ENCODE measurements at places on chromosomes 7 and 10.

- no peak for DNase-seq
Measured at GRCh38 chr10:77090381-77091356, 546.9 kb downstream of the KCNMA1 start.

- no peak for DNase-seq
Measured at GRCh38 chr10:92644921-92645320, 44.8 kb upstream of the HHEX start.

DNA sequence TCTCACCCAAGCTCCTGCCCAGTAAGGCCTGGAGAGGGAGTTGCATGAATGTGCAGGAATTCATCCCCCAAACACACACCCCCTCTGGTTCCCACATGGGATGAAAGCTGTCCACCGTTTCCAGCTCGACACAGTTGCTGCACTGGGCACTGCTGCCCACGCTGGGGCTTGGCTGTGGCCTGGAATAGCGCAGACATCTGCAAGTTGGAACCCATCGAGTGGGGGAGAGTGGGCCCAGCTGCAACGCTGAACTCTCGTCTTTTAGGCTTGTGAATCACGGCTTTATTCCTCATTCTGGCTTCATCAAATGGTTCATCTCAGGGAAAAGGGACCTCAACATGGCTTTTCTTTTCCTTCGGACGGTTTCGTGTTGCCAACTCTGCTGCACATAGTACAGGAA is 264.7 kb downstream of the DNAJB6 start:
- DNase-seq: peak; percentile 92

DNA sequence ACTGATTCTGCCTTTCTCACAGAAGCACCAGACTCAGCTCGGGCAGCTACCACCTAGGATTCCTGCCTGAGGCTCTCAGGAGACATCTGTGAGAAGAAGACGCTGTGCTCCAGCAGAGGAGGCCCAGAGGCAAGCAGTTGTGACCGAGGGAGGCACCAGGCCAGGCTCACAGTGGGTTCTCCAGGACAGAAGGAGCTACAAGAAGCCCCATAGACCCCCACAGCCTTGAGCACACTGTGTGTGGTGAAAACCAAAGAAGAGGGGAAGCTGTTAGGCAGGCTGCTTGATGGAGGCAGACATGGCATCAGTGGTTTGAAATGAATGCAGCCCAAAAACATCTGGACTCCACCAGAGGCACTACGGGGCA is 198.8 kb downstream of the GRID1 start:
- no peak for DNase-seq

GRCh38 chr10:58299580-58299979 is 30.6 kb downstream of the CISD1 start:
- peak; percentile 51 for DNase-seq

- no peak for DNase-seq
Measured at GRCh38 chr10:112243713-112244112, 39.5 kb upstream of the TECTB start.

DNA sequence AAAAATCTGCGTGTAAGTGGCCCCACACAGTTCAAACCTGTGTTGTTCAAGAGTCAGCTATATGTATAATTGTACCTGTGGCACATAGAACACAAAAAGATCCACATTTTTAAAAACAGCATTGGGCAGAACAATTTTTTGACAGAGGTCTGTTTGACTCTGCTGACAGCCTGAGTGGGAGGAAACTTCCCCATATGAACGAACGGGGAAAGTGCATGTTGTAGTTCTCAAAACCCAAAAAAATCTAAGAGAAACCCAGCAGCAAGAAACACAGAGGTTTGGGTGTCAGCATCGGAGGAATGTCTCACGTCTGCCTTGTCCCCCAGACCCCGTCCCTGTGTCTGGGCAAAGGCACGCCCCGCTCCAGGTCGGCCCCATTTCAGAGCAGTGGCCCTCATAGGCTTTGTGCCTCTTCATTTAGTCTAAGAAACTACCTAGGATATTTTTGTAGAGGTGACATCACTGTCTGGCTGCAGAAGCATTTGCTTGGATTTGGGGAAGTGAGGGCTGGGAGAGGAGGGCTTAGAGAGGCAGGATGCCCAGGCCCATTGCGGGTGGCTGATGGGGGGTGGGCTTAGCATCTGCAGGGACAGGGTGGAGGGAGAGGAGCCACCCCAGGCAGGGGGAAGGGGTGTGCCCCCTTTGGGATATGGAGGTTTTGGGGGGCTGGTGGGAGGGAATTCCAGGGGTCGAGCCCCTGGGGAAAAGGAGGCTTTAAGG is 11.0 kb downstream of the CUX1 start:
- peak; percentile 16 for DNase-seq

GRCh38 chr10:51980752-51981151 is 281.4 kb upstream of the CSTF2T start:
- DNase-seq: no peak

- DNase-seq: no peak
Measured at GRCh38 chr10:80500572-80501380, 36.9 kb upstream of the SH2D4B start.

- DNase-seq: no peak
Measured at GRCh38 chr7:6637544-6638229, 569 bp downstream of the ZNF316 start.

- no peak for DNase-seq
Measured at GRCh38 chr10:11541296-11541695, 70.2 kb downstream of the USP6NL start.

DNA sequence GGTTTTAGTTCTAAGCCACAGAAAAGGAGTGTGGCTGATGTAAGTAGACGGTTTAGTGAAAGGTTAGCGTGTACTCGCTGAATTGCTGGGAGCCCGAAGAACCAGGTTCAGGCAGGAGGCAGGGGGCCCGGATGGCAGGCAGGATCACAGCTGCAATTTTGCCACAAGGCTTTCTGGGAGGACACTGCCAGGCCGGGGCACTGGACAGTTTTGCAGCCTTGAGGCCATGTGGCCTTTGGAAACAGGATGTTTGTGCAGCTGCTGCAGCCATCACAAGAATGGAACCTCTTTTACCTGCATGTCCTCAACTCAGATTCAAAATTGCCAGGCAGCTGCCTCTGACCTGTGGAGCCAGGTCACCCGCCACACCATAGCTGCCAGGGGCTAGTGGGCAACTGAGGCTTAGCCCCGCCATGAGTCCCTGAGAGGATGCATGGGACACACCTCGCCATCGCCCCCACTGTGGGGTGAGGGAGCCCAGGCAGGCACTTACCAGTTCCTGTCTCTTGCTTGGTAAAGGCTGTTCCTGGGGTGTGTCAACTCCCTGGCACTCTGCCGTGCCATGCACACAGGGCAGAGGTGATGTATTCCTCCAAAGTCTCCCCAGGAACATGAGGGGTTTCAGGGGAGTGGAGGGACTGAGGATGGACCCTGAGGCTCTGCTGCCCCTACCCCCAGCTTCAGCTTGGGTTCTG is 188.6 kb downstream of the RPS24 start:
- no peak for DNase-seq

DNA sequence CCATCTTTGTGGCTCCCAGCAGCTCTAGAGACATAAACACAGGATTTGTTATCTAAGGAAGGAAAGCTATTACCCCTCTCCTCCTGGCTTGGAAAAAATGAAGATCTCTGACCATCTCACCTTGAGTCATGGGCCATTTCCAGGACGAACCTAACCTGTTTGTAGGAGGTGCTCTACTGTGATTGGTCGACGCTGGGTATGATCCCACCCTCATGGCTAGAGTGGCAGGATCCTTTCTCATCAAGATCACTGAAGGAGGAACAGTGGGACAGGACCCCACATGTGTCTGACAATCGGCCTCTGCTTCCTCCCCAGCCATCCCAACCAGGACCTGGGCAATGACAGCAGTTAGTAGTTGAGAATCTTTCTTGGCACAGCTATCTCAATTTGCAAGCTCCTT is 144.1 kb downstream of the EMX2 start:
- DNase-seq: no peak

- no peak for DNase-seq
Measured at GRCh38 chr7:144759653-144760052, 76.2 kb downstream of the TPK1 start.

DNA sequence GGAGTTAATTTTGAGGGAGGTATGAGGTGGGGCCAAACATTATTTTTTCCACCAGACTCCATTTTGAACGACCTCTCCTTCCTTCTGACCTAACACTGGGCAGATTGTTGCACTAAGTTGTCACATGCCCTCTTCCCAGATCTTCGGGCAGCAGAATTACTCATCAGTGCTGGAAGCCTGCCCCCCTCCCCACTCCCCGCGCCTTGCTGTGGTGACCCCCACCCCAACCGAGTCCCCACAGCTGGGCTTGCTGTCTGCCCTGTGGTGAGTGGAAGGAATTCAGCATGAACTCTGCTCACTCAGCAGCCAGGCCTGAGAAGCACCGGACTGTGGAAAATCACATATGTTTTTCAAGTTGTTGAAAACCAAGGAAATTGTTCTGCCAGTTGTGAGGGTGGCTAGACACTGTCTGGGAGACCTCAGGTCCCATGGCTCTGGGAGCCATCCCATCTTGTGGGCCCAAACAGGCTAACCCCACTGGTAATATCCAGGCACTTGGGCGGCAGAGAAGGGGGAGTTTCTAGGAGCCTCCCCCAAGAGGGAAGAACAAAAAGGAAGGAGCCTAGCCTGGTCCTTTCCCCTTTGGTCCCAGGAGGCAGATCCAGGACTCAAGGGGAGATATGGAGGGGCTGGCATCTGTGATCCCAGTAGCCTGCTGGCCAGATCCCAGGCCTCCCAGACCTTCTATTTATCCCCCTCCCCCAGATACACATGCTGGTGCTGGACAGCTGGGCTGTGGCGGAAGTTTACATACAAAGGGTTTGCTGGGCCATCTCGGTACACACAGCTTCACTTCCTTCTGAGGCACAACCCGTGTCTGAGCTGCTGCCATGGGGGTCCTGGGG is 3.5 kb upstream of the AEBP1 start:
- no peak for DNase-seq

DNA sequence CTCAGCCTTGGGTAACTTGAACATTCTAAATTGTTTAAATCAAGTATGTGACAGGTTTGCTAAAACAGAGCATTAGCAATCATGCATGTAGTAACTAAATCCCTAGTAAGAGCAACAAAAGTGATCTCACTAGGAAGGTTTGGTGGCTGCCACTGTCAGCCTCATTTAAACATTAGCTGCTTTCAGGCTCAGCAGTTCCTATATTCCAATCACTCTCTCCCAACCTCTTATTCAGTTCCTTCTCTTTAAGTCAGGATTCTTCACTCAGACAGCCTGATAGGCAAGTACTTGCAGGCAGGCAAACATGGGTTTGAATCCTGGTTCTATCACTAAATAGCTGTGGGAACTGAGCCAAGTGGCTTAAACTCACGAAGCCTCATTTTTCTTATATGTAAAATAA is 3.6 kb downstream of the CREB3L2 start:
- no peak for DNase-seq

DNA sequence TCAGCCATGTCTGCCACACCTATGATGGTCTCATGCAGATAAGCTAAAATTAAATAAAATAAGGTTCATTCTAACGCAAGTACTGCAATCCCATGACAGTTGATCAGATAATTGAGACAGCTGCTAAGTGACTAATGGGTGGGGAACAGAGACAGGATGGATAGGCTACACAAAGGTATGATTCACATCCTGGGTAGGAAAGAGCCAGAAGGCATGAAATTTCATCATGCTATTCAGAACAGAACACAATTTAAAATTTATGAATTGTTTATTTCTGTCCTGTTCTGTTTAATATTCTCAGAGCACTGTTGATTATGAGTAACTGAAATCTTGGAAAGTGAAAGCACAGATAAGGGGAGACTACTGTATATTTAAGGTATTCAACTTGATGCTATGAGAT is 381.8 kb upstream of the SORCS1 start:
- DNase-seq: no peak

- peak; percentile 15 for DNase-seq
Measured at GRCh38 chr10:117441812-117442443, 66.7 kb upstream of the PDZD8 start.

DNA sequence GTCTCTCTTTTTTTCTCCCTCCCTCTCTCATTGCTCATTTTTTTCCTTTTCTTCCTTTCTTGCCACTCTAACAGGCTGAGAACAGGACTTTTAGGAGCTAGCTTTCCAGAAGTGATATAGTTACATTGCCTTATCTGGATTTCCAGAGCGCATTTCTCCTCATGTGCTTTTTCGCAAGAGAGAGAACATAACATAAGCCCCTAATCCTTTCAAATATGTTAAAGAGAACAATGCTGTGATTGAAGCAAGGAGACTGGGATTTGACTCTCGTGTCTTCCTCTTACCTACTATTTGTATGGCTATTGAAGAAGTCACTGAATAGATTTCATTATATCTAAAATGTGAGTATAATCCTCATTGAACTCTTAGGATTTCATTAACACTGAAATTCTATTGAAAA is 101.2 kb upstream of the PRPS1L1 start:
- no peak for DNase-seq

- no peak for DNase-seq
Measured at GRCh38 chr7:92496876-92497275, 19.1 kb upstream of the ERVW-1 start.

- DNase-seq: no peak
Measured at GRCh38 chr7:107471292-107472070, 1.6 kb downstream of the GPR22 start.

- DNase-seq: no peak
Measured at GRCh38 chr10:120456143-120456625, 843 bp upstream of the PLPP4 start.

DNA sequence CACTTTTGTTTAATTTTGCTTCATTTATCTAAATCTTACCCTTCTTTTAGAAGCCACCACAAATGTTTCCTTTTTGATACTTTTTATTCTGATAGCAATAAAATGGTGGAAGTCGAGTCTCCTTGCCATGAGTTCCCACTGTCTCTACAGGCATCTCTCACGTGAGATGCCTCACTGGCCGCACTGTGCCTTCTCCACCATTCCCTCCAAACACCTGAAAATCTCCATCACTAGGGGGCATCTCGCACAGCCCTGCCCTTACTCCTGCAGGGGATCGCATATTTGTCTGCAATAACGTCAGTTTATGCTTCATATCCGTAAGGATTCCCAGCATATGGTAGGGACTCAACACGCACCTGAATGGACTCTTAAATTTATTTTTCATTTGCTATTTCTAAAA is 56.3 kb upstream of the NCAPG2 start:
- DNase-seq: no peak

DNA sequence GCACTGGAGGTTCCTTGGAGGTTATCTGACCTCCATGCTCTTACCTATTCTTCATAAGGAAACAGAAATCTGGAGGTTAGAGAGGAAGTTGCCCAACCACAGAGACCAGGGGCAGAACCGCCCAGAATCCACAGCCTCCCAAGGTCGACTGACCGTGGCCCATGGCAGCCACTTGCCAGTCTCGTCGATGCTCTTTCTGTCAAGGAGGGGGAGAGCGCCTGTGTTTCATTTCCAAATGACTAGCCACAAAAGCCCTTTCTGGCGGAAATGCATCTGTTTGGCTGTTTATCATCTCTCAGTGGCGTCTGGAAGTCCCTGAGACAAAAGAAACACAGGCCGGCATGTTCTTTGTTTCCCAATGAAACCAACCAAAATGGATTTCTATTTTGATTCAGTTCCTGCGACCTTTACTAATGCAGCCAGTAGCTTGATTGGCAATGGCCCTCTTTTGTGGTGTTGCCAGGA is 2.9 kb downstream of the RAMP3 start:
- DNase-seq: peak; percentile 66
